Stimulated activated CD4-positive, alpha-beta T cell treated with anti-CD3 and anti-CD28 coated beads, Interleukin-1b, Interleukin-23, amount 100 ng/mL, for 48 hours (primary cell): ENCODE measurements at places on chromosomes 11 and 22.

DNA sequence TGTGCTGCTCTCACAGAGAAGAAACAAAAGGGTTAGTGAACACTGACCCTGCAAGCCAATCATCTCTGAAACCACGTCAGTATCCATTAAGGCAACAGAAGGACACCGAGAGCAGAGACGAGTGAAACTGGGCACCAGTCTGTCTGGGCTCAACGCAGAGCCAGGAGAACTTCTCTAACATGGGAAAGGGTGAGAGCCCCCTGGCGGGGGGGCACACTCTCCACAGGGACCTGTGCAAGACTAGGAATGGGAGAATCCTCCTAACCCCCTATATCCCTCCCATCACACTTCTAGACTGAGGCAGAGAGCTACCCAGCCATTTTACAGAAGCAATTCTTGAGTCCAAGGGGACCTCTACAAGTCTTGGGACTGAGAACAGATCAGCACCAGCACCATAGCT, 285.8 kb downstream of the SOX6 start:
- DNase-seq, result no peak

DNA sequence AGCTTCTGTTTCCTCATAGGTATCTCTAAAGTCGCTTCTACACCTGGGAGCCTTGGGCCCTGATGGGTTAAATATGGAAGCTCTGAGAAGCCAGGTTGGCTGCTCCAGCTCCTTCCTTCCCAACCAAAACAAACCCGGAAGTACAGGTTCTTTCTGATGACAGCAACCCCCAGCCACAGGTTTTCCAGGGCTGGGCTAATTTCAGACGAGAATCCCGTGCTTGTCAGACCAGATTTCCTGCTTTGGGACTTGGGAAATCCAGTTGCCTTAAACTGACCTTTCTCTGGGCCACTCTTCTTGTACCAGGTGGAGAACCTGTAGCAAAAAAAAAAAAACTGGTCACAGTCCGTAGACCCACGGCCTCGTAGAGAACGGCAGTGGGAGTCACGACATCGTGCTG, 51.9 kb downstream of the RBX1 start:
- DNase-seq, result no peak

DNA sequence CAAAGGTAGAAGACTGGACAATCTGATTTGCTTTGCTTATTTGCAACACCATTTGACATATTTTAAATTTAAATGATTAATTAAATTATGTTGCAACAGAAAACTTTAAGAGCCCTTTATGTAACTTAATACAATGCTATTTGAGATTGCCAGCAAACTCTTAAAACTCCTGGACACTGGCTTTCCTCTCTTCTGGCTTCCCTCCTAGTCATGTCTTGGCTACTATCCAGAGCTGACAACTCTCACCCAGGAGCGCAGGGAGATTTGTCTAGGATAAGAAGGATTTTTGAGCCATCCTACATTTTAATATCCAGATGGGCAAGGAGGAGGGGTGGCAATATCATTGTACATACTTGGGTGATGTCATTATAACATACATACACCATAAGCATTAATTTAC, 134.3 kb downstream of the ELP4 start:
- no peak for DNase-seq

DNA sequence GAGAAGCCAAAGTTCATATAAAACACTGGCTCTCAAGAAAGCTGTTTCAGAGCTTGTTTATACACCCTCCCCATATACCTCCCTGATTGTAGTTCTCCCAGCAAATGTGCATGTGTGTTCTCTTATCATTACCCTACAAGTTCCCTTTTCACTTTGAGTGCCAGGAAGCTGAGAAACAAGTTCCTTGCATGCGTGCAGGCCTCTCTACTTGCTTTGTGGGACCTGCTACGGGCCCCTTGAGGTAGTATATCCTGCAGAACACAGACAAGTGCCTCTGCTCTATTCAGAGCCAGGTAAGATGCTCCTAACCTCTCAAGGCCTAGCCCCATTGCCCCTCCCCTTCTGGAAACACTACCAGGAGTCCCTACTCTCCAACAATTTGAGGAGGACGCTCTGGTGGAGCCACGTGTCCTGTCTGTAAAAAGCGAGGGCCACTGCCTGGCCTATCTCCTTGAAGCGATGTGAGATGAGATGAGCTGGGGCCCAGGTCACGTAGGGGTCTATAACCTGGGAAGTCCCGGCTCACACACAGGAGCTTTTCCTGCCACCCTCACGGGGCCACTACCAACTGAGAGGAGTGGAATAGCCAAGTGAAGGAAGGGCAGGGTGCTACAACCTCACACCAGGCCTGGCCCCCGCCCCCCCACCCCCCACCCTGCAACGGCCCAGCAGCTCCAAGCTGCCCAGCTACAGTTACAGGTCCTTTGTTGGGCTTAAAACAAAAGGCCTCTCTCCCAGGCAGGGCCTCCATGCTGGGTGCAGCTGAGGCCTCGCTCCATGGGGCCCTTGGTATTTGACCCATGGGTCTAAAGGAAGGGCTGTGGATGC, 2.6 kb upstream of the ATP5MGL start:
- DNase-seq, result no peak

DNA sequence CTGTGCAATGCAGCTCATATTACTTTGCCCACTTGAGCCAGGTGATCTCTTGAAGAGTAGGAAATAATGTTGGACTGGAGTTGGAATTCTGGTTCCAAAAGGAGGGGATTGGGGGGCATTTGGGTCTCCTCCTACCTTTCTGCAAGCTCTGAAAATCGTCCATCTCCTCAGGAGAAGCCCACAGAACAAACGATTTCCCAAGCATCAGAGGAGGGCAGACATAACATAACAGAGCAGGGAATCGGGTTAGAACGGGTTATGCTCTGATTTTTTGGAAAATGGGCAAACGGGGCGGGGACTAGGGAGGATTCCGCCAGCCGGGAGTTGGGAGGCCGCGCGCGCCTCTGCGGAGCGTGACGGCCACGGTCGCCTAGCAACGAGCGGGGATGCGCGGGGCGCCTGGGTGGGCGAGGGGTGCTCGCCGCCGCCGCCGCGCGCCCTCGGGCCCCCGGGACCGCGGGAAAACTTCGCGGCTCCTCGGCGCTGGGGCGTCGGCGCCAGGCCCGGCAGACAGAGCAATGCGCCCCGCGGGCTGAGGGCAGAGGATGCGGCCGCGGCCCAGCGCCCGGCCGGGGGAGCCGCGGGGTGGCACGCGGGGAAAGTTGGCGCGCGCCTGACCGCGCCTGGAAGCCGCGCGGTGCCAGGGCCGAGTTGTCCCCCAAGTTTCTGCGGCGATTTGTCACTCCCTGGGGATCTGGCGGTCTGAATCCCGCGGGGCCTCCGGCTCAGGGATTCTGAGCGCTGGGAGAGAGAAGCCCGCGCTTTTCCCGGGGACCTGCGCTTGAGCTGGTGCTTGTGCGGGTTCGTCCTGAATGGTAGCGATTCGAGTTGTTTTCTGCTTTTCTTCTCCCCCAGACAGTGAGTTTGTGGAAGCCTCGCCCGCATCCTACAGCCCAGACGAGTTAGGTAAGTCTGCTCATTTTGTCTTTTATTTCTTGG, 27.8 kb upstream of the AMOTL1 start:
- DNase-seq, result no peak

GRCh38 chr11:46499821-46500220, 94.0 kb downstream of the AMBRA1 start:
- no peak for DNase-seq

DNA sequence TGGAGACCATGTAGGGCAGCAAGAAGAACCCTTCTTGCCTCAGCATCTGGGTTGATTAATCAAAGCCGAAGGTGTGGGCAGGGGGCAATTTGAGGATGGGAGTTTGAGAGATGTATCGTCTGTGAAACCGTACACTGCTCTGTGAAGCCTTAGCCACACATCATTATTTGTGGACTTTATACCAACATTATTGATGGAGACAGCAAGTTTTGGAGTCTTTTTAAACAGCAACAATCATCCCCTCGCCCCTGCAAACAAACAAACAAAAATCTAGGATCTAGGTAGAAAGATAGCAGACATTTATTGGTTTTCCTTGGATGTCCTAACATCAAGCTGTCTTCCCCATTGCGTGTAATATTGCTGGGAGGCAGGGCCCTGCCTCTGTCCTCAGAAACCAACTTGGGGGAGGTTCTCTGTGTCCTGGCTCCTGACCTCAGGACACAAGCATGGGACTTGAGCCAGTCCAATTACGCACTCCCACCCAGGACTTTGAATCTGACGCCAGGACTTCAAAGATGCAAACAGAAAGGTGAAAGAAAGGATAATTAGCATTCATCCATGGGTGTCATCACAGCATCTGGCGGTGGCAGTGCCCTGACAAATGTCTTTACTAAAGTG, 61.6 kb upstream of the PLET1 start:
- DNase-seq, result no peak
